ENCODE measurements at places on chromosomes 5 and 9.

GRCh38 chr9:112764837-112765236 lies 14.3 kb downstream of the SNX30 start:
- DNase-seq = no peak

DNA sequence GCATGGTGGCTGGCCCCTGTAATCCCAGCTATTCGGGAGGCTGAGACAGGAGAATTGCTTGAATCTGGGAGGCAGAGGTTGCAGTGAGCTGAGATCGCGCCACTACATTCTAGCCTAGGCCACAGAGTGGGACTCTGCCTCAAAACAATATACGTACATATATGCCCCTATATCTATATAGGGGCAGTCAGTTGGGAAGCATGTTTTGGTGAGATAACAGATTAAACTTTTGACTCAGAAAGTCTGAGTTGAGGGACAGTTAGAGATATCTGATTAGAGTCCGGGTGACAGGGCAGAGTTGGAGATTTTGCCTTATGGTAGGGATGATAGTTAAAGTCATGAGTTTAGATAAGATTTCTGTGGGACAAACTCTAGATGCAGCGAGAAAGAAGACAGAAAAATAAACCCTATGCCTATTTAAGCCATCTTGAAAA lies 71.8 kb upstream of the ALDH1A1 start:
- DNase-seq = no peak

DNA sequence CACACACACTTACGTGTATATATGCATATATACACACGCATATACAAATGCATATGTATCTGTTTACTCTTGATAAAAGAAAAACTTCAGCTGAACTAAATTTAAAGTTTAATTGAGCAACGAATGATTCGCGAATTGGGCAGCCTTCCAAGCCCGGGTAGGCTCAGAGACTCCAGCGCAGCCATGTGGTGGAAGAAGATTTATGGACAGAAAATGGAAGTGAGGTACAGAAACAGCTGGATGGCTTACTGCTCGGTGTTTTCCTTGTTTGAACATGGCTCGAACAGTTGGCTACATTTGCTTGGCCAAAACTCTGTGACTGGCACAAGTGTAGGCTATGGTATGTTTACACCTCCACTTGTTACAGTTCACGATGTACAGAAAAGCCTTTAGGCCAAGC lies 239.3 kb upstream of the PRDM9 start:
- DNase-seq = no peak

DNA sequence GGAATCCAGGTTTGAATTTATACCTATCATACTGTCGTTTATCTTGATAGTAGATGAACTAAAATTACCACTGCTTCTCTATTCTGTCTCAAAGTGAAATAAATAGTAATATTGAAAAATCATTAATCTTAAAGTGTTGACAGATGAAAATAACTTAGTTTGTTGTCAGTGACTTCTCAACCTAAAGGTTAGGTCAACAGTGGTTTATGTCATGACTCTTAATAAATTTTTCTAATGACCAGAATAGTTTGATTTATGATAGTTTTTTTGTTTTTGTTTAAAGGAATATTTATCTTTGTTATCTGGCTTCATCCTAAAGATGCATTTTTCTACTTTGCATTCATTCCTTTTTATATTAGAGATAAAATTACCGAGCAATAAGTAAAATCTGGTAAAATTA lies 81.1 kb downstream of the SLF1 start:
- no peak for DNase-seq

DNA sequence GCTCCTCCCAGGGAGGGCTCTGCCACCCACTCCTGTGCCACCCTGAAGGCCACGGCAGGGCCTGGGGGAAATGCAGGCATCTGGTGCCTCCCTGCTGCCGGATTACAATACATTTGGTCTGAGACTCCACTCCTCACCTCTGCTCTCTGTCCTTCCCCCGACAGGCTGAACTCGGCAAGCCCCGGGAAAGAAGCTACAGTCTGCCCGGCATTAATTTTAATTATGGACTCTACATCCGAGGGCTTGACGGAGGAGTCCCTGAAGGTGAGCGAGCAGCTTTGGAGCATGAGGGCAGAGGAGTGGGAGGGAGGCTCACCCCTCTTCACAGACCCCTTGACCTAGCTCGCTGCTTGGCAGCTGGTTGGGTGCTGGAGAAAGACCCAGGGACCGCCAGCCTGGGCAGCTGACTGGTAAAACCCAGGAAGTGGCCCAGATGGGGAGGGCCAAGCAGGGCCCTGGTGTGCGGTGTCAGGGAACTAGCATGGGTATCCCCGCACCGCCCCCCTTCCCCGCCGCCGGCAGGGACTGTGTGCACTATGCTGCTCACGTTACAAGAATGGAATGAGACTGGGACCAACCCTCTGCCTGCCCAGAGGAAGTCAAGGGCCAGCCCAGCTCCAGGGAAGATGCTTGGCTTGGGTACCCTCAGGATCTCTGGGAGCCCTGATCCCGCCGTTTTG lies 83.7 kb upstream of the BARHL1 start:
- no peak for DNase-seq

DNA sequence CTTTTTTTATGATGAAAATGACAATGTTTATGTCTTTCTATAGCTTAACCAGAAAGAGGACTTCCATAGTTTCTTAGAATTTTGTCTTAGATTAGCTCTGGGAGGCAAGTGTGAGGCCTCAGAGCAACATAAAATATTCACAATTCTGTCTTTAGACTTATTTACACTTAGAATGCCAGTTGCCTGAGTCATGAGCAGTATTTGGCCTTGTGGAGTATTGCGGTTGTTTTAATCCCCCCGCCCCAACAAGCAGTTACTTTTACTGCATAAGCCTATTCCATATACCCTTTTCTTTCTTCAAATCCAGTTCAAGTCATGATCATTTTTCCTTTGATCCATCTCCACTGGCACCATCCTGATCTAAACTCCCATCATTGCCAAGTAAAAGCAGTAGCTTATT lies 198.0 kb upstream of the EGFLAM start:
- no peak for DNase-seq

DNA sequence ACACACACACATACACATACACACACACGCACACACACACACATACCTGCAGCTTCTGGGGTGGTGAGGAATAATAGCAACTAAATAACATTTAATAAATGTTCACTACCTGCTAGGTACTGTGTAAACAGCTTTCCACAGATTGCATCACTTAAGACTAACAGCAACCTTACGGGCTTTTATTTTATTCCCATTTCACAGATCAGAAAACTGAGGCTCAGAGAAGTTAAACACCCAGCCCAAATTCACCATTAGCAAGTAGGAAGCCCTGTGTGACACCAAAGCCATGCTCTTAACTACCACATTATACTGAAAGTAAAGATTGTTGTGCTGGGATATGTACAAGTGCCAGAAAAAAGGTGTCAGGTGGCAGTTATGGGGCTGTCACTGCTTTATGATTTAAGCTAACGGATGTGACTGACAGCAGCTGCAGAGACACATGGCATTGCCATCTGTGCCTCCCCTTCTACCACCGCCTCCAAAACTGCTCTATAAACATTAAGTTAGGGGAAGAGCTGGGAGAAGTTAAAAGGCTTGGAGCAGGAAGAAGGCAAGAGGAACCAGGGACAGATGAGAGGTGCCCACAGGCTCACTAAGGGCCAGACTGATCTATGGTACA lies 13.6 kb downstream of the MTMR12 start:
- DNase-seq = no peak

DNA sequence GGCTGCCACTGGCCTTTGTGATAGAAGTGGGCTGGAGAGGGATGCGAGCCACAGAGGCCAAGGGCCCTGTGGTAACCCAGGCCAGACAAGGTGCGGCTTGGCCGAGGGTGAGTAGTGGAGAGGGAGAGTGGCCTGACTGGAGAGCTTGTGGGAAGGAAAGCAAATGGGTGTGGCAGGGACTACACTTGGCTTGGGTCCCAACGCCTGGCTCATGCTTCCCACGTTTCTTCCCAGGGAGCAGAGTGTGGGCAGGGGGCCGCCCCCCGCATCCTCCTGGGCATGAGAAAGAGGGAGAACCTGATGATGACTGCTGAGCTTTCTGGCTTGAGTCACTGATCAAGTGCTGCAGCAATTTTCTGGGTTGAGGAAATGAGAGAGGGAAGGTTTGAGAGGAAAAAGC lies 95.7 kb downstream of the ANKH start:
- no peak for DNase-seq

GRCh38 chr9:117247266-117247665 lies 167.6 kb downstream of the ASTN2 start:
- DNase-seq = no peak

- DNase-seq = no peak
Observed at GRCh38 chr5:100841358-100842076, 61.6 kb downstream of the ST8SIA4 start.

DNA sequence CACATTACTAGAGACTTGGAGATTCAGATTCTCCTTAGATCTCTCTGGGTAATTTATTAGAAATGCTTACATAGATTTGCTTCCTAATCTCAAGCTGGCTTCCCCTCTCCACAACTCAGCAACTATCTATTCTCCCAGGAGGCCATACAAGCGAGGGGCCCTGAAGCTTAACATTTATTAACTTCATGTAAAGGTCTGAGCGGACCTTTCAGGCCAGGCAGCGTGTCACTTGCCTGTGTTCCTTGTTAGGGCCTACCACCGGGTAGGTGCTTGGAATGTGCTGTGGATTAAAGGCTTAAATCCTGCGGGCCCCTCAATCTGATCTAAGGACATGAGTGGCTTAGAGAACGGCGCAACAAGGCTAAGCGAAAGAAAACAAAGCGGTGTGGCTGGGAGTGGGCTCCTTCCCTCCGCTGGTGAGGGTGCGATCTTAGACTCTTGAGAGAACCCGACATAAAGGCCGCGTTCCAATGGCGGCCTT lies 712 bp upstream of the HSPA4 start:
- DNase-seq = no peak

DNA sequence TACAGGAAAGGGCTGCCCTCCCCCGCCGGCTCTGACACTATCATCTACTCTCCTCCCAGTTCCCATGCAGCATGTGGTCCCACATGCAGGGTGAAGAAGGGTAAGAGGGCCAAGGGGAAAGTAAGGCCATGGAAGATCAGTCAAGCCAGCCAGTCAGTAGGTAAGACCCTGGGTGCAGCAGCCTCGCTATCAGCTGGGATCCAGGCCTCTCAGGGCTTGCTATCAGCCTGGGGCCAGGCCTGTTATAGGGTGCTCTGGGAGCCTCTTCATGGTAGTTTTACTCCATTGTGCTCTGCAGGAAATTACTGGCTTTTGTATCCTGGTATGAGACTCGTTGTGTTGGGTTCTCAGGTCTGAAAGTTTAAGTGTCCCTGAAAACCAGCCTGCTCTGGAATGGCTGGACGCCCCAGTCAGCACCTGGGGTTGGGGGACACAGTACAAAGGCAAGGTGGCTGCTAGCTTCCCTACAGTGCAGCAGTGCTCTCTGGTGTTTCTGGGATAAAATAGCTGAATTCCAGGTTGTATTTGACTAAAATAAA lies 21.4 kb downstream of the SLC22A4 start:
- no peak for DNase-seq

GRCh38 chr5:56311306-56311905 lies 78.3 kb upstream of the ANKRD55 start:
- DNase-seq = no peak

DNA sequence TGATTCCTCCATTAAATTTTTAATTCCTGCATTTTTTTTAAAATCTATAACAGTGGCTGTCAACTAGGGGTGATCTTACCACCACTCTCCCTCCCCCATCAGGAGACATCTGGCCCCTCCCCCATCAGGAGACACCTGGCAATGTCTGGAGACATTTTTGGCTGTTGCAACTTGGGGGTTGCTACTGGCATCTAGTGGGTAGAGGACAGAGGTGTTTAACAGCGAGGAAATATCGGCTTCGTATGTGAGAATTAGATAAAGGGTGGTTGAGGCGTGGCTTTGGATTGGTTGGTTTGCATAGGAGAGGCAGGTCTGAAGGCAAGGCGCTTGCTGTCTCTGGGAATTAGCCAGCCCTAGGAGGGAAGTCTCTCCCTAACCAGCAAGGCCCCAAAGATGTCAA lies 10.5 kb downstream of the CDHR2 start:
- no peak for DNase-seq

DNA sequence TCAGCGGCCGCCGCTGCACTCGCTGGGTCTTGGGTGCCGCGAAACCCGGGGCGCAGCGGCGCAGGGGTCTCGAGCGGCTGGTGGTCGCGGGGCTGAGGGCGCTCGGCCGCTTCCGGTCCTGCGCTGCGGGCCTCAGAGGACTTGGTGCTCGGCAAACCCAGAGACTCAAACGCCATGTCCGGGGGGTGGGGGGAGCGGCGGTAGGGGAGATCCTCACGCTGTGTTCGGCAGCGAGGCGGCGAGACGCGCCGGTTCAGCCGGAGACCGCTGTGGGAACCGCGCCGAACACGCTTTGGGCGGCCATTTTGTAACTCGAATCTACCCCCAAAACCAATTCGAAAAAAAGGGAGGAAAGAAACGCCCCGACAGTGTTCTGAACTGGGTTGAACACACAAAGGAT lies 317.5 kb upstream of the CDH18 start:
- DNase-seq = no peak

GRCh38 chr5:146560205-146560812 lies 44.3 kb upstream of the GPR151 start:
- DNase-seq = no peak

- no peak for DNase-seq
Observed at GRCh38 chr9:124660341-124660801, 110.7 kb downstream of the NR6A1 start.

DNA sequence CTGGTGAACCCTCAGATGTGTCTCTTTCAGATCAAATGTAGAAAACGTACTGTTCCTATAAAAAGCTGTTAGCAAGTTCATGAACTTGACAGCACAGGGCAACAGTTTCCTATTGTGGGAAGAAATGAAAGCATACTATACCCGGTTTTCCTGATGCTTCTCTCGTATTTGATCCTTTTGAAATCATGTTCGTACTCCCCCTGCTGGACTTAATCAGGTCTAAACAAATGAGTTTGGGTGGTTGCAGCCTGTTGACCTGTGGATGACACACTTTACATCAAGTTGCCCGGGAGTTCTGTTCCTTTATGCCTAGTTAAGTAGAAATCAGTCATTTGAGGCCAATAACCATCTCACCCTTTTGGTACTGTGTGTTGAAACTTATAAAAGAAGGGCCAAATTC lies 1992.3 kb downstream of the MAT2B start:
- no peak for DNase-seq

GRCh38 chr9:95090871-95091577 lies 226.5 kb downstream of the FANCC start:
- DNase-seq = no peak

- DNase-seq = no peak
Observed at GRCh38 chr5:7867260-7867659, 1.6 kb downstream of the FASTKD3 start.

DNA sequence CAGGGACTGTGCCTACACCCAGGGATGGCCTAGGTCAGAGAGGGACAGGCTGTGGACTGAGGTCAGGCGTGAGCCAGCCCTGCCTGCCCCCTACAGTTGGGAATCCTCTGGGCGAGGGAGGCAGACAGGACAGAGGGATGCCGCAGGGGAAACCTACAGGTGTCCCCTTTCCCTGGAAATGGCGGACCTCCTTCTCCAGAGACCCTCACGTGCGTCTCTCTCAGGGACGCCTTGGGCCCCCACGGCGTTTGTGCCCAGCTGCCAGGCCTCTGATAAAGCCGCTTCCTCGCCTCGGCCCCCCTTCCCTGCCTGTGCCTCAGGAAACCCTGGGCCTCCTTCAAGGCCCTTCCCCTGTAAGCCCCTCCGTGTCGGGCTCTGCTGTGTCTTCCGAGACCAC lies 129.3 kb downstream of the RXRA start:
- DNase-seq = no peak
